Stimulated activated CD4-positive, alpha-beta T cell treated with anti-CD3 and anti-CD28 coated beads, Interleukin-1b, Interleukin-23, amount 100 ng/mL, for 4 hours (primary cell): ENCODE measurements at places on chromosomes 2 and 18.

DNA sequence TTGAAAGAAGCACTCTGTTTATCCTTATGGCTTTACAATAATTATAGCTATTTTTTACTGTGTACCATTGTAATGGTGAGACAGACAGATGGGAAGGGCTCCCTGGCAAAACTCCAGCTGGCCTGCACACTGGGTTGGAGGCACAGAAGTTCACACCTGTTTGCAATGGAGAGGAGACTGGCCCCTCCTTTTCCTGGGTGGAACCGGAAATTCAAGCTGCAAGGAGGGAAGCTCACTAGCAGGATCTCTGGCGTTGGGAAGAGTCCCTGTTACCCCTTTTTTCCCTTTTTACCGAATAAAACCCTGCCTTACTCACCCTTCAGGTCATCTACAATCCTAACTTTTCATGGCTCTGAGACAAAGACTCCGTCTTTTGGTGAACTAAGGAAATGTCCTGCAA, 100.3 kb upstream of the TFPI start:
- no peak for DNase-seq

DNA sequence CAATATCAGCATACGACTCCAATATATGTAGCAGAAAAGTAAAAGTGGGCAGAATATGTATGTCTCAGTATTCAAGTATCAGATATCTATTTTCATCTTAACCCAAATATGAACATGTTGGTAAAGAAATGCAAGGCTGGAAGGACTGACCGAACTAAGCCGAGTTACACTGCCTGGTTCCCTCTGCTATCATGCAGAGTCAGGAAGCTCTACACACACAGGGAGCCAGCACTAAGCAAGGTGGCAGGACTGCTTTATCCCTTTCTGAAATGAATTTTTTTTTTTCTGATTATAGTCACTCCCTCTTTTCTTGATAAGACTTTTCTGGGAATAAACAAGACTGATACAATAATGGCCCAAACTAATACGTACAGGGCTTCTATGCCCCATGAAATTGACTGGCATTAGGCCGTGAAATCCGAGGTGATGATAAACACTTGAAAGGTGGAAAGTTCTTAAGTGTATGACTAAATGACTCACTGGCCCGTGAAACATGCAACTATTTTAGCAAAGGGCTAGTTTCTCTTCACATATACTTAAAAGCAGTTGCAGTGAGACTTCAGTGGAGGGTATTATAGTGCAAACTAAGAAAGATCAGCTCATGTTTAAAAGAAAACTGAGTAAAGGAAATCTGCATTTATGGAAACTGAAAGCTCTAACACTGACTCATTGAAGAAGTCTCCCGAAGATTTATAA, 14.9 kb downstream of the DPP4 start:
- no peak for DNase-seq

DNA sequence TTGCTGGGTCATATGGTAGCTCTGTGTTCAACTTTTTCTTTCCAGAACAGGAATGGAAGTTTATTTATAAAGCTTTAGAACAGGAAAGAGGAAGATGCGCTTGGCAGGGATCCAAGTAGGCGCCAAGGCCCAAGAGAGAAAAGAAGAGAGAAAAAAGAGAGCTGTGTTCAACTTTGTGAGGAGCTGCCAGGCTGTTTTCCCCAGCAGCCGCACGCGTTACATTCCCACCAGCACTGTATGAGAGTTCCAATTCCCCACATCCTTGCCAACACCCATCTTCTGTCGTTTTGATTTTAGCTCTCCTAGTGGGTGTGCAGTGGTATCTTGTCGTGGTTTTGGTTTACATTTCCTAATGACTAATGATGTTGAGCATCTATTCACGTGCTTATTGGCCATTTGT, 51.4 kb downstream of the KCNF1 start:
- DNase-seq: no peak

DNA sequence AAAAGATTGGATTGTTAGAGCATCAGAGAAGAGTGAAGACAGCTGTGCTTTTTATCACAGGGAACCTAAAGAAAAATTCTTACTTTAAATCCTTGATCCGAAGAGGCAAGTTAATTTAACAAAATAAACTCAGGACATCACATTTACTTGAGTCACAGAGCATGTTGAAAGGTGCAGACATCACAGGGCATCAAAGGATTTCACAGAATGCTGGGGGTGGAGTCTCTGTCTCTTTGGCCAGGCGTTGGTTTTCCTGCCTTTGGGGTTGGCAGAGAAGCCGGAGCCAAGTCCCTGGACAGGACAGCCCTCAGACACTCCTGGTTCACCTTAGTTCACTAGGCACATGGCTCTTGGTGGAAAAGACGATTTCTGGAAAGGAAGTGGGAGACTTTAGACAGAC, 56.3 kb downstream of the SH3RF3 start:
- DNase-seq: no peak

DNA sequence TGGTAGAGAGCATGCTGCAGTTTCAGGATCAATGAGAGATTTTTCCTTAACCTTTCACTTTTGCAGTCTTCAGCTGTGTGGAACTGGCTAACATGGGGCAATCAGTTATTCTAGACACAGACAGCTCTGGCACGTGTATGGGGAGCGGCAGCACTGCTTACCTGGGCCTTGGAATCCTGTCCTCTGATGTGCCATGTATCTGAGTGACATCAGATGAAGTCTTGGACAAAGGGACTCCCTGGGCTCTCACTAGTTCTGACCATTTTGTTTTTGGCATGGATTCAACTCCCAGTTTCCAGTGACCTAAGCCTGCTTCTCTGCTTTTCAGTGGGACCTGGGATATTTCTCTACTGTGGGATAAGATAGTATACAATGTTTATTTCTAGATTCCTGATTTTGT, 54.3 kb downstream of the RNF144A start:
- no peak for DNase-seq

DNA sequence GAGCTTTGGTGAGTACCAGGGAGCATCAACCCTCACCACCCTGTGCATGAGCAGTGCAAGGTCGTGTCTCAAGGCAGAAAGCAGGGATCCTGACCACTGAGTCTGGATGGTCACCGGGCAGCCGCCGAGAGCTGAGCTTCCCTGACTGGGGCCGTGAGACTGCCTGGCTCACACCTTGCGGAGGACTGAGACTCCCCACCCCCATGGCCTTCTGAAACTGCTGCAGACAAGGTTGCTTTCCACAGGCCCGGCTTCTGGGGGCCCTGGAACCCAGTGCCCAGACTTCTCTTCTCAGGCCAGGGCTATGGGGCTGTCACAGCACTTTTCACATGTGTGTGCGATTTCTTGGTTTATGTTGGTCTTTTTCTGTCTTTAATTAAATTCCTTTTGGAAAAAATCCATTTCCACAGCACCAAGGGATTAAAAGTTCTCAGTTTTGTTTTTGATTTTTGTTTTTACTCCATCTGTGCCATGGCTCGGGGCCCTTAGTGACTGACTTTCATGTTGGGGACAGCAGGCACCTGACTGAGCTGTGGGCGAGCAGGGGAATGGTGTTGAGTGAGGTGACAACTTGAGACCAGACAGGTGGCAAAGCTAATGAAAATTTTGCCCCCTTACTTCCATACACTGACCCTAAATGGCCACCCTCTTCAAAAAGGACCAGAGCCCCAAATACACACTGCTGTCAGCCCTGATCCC, 297.9 kb downstream of the CYP26B1 start:
- DNase-seq: no peak

- no peak for DNase-seq
Observed at GRCh38 chr2:159131914-159132281, 154.6 kb downstream of the WDSUB1 start.

GRCh38 chr2:15302154-15302553, 259.0 kb downstream of the NBAS start:
- DNase-seq: no peak

- DNase-seq: no peak
Observed at GRCh38 chr2:190069936-190070696, 7.6 kb upstream of the MSTN start.

DNA sequence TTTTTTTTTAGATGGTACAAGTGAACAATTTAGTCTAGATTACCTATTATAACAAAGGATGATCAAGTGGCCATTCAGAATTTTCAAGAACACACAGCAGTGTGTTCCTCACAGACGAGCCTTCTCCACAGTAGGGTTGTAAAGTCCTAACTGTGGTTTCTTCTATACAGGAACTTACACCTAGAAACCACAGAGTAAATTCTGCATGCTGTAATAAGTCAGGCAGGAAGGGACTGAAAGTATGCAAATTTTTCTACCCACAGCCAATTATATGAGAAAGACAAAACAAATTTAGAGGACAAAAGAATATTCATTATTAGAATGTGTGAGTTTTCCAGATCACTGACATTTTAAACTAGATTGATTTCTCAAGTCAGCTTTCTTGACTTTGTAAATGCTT, 99.5 kb downstream of the RBMS1 start:
- no peak for DNase-seq

- no peak for DNase-seq
Observed at GRCh38 chr2:54638103-54638502, 85.4 kb upstream of the EML6 start.

DNA sequence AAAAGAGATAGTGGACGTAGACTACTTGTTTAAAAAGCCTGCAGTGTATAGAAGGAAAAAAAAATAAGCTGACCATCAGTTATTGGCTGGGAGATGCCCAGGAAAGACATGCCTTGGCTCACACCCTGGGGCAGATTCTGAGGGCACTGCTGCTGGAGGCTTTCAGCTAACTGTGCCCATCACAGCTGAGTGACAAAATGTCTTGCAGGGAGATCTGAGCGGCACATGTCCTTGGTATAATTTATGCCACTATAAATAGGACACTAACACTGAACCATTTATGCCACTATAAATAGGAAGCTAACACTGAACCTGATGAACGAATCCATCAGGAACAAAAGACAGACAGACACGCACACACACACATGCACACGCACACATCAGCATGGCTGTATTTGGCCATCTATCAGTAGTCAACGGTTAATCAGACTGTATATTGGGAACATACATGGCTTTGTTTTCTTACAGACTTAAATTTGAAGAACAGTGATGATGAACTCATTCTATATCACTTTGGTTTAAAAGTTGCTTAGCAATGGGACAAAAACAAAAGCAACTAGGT, 68.2 kb upstream of the NOSTRIN start:
- DNase-seq: no peak

GRCh38 chr2:132374961-132375360, 41.6 kb upstream of the GPR39 start:
- DNase-seq: no peak
